Esophagus squamous epithelium (tissue), 5 donors: ENCODE measurements at places on chromosomes 5 and 9.
A peak's percentile ranks its signal among the peaks of the same experiment; 100 is the strongest.

GRCh38 chr9:124940894-124941678, at the start of gene GOLGA1:
Gene GOLGA1, minus strand, starts transcription at chr9:124941083. Its CDS starts 2,372 bp downstream, at chr9:124938711.
- peak; percentile 65 for DNase-seq

GRCh38 chr5:89729623-89730301, 679.8 kb downstream of the CETN3 start:
- DNase-seq = no peak

DNA sequence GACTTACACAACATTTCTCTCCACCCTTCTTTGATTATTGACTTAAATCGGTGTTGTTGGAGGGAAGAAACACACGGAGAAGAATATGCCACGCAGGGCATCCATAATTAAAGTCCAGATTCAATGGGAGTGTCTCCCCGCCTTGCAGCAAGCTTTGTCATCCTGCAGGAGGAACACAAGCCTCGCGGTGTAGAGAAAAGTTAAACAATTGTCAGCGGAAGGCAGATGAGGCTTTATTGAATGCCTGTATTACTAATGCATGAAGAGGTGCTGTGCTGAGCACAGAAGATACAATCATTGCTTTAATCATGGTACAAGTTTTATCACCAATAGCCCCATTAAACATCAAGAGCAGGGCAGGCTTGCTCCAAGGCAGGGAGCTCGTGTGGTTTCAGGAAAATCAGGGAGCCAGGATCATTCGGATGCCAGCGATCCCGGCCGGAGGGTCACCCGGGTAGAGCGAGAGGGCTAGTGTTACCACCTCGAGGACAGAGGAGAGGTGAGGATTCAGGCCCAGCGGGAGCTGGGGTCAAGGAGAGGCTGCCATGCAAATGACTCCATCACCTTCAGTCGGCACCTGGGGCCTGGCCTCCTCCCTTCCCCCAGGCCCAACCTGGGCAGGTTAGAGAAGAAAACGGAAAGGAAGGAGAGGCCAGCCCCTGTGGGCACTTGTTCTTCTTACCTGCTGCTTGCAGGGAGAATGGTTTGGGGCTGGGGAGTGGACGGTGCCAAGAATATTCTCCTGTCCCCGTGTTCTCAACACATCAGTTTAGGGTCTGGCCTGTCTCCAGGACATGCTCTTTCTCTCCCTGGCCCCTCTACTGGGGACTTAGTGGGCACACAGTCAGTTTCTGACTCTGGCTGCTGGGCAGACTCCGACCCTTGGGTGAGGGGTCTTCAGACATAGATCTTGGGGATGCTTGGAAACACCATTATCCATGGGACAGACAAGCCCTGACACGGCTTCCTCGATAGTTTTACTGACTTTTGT, 289.5 kb downstream of the IRX2 start:
- no peak for DNase-seq

GRCh38 chr5:93246090-93246855, 334.7 kb downstream of the NR2F1-AS1 start:
- no peak for DNase-seq

DNA sequence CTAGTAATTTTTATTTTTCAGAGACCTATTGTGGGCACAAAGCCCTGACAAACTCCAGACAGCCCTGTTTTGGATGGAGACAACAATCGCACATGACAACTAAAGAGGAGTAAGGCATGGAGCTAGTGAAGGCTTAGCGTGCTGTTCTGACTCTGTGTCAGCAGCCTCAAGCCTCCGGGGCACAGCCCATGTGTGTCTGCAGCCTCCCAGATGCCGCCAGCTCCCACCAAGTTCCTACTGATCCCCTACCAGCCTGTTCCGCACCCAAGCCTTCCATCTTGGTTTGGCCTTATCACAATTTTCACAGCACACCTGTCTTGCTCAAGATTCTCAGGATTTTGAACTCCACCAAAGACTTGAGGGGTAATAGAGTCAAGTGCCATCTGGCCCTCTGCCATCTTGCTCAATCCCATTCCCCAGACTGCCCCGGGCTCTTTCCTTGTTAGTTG, 70.3 kb upstream of the SH3PXD2B start:
- no peak for DNase-seq

GRCh38 chr9:5870691-5871090, 20.0 kb upstream of the MLANA start:
- DNase-seq = no peak

GRCh38 chr9:68999393-69000105, 14.4 kb downstream of the PRKACG start:
- DNase-seq = no peak

DNA sequence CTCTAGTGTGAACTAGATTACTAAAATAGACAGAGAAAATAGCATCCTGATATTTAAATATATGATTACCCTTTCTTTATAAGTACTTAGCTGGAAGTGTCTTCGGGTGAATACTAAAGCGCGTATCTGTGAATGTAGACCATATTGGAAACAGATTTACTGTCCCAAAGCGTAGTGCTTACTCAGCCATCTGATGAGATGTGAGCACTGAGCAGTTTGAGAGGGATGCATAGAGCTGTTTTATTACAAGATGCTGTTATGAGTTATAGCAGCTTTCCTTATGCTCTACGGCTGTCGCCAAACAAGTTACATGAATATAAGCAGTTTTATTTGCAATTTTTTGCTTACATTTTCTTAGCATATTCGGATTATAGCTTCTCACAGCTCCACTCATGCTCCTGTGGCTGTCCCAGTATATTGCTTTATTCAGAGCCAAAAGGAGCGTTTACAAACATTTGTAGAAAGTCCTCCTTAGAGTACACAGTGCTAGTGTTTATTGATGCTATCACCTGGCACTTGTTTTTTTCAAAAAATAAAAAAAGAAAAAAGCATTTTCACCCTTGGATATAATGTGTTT, 981.4 kb upstream of the WWC1 start:
- DNase-seq = no peak
